Astrocyte of the spinal cord (primary cell): ENCODE measurements at places on chromosomes 7 and 10.

DNA sequence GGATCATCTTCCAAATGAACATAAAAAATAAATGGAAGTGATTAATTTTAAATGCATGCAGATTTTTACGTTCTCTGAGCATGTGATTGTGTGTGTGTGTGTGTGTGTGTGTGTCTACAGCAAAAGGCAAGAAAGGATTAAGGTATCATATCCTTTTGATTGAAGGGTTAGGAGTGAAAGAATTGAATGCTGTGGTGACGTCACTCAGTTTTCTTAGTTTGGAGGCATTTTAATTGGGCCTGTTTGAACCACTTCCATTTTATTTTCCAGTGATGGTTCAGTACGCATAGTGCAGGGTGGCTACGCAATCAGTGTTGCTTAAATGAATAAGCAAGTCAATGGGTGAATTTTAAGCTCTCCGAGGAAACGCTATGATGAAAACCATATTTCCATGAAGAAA, 31.3 kb downstream of the TACC2 start:
- DNase-seq, result no peak

- peak; percentile 34 for DNase-seq
These were observed 202.9 kb downstream of the TRIL start for GRCh38 chr7:28755255-28755654.

DNA sequence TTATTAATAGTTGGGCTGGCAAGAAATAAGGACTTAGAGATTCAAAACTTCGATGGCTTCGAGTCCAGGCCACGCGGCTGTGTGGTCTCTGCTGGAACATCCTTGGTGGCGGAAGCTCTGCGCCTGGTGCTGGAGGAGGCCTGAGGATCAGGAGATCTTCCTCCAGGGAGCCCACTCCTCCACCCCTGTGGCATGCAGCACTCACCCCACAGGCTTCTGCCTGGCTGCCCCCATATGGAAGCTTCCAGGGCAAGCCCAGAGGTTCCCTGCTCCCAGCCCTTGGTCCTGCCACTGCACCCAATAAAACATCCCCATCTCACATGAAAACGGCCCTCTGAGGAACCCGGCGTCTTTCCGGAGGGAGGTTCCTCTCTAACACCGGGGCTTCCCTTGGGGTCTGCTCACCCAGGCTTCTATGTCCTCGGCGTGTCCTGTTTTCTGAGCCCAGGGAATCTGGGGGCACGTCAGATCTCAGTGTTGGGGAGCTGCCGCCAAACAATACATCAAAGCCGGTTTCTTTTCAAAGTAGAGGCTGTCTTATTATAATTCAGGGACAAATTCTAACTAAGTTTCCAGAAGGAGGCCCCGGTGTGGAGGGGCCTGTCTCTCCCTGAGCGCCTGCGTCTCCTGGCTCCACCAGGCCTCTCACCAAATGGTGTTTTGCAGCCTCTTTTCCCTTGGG, 32.4 kb downstream of the CALML3 start:
- DNase-seq, result no peak

GRCh38 chr10:98154076-98154475, 19.6 kb downstream of the R3HCC1L start:
- DNase-seq, result no peak

- no peak for DNase-seq
These were observed 39.7 kb downstream of the ZNF33A start for GRCh38 chr10:38050212-38050611.

DNA sequence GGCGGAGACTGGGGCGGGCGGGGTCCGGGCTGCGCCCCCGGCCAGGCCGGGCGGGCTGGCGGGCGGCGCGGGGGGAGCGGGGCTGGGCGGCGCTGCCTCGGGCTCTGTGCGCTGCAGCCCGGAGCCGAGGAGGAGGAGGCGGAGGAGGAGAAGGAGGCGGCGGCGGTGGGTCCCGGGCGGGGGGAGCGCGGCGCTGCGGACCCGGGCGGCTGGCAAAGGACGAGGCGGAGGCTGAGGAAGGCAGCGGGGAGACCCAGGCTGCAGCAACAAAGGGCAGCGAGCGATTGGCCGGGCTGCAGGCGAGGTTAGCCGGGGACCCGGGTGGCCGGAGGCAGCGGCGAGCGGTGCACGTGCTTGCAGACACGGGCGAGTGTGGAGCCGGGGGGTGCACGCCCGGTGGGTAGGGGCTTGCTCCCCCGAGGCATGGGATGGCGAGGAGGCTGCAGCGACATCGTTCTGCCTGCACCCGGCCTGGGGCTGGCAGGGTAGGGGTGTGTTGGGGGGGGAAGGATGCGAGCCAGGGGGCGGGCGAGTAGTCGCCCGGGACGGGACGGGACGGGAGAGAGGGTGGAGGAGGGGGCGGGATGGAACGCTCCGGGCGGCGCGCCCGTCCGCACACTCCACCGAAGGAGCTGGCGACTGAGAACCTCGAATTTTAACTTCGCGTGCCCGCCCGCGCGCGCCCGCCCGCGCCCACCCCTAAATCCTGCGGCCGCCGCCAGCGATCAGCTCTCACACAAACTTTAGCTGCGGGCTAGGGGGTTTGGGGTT, 844 bp upstream of the KAT6B start:
- no peak for DNase-seq

DNA sequence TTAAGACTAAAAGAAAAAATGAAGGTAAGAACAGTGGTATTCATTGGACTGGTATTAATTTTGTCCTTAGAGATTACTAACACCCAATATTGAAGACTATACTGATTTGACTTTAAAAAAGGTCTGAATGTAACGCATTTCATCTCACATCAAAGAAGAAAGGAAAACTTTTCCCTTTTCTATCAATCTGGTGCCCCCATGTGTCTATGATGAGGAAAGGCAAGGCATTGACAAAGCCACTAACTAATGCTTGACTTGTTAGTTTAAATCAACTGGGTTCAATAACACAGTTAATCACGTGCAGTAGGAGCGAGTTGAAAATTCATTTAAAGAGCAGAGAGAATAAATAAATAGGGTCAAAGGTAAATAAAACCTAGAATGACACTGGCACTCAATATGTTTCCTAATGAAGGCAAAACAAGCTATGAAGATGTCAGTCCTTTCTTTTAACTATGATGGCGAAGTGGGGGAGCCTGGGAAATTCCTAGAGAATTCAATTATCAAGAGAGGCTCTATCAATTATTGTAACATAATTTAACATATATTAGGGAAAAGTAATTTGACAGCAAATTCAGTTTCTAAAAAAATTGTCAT, 180.9 kb downstream of the ANK3 start:
- peak; percentile 60 for DNase-seq

DNA sequence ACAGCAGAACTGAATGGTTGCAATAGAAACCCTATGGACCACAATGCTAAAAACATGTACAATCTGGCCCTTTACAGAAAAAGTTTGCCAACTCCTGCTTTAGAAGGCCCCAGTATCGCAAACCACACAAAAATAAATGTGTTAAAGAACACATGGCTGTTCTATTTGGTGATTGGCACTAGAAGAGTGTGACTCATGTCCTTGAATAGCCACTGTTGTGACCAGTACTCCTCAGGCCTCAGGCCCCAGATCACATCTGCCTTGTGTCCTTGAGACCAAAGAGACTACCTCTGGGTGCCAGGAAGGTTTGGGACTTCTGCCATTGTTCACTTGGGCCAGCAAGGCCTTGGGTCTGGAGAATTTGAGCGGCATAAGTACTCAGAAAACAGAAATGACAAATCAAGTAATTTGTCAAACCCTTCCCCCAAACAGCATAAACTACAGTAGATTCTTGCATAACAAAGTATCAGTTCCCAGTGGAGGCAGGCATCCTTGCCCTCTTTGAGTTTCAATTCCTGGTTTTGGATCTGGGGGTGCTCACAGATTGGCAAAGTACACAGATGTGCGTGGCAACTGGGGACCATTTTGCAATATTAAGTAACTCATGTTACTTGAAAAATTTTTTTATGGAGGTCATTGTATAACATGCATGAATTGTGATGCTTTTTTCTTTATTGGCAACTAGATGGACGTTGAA, 50.2 kb downstream of the MTURN start:
- no peak for DNase-seq

GRCh38 chr10:22573820-22574569, 140.4 kb downstream of the PIP4K2A start:
- peak; percentile 23 for DNase-seq

DNA sequence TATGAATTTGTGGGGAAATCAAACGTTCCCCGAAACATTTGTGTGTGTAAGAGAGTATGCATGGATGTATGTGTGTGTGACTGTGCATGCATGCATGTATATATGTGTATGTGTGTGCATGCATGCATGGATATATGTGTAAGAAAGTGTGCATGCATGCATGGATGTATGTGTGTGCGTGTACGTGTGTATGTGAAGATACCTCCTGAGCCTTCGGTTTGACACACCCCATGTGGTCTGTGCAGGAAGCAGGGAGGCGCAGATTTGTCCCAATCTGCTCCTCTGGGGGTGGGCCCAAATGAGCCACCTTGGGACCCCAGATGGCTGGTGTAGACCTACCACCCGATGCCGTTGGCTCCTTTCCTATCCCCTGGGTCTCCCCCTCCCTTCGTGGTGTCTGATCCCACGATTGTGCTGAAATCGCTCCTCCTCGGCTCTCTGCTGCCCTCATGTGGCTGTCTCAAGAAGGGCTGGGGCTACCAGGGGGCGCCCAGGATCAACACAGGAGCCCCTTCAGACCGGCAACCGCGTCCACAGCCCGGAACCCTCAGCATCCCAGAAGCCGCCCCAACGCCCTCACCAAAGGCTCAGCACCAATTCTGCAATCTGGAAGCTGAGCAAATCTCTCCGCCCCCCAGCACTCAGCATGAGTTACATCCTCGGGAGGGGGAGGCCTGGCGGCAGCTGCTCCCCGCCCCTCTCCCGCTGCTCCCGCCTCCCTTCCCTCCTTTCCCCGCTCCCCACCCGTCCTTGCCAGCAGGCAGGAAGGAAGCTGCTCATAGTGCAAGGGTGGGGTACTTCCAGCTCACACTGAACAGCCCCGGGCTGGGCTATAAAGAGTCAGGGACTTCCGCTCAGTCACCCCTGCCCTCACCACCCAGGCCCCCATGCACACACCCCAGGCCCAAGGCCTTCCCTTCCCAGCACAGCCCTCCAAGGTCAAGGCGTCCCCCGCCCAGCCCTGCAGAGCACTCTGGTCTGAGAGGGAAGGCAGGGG, 2.3 kb upstream of the NOS3 start:
- DNase-seq, result no peak

DNA sequence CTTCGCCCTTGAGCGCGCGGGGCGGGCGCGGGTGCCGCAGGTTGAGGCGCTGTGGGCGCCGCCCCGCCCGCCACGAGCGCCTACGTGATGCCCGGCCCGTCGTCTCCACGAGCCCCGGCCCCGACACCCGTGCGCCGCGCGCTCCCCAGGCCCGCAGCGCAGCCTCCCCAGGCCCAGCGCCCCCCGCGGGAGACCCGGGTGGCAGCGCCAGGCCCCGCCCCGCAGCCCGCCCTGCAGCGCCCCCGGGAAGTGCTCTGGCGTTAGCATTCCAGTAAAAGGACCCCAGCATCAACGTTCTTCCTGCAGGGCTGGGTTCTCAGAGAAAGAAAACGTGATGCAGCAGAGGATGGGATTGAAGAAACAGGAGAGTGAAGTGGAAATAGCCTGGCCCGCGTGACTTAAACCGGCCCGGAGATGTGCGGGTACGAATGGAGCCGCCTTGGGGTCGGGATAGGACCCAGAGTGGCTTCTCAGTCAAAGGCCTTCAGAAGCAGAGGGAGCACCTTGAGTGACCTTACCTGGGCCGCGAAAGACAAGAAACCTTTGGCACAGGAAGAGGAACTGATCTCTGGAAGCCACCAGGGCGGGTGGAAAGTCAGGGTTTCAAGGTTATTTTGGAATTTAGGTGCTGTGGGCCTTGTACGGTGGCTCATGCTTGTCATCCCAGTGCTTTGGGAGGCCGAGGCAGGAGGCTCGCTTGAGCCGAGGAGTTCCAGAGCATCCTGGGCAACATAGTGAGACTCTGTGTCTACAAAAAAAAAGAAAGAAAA, 1.8 kb downstream of the PFKP start:
- no peak for DNase-seq

GRCh38 chr7:23000597-23001360, 13.2 kb downstream of the HYCC1 start:
- no peak for DNase-seq

GRCh38 chr7:21029006-21029405, 242.3 kb upstream of the SP8 start:
- no peak for DNase-seq

DNA sequence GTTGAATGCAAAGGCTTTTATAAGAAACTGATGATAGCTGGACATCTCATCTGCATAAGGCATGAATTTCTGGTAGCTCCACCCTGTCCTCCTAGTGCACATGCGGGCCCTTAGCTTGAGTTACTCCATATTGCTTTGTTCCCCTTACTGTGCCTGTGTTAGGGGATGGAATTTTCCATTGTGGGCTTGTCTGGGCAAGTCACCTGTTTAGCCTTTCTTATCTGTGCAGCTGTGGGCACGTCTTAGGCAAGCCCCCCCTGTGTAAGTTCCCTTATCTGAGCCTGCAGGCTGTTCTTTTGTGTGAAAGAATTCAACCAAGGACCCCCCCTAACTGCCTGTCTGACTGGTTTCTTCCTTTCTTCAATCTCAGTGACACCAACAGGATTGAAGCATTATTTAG, 14.5 kb upstream of the CROT start:
- DNase-seq, result no peak

GRCh38 chr7:140738280-140738679, 41.8 kb downstream of the NDUFB2 start:
- no peak for DNase-seq

DNA sequence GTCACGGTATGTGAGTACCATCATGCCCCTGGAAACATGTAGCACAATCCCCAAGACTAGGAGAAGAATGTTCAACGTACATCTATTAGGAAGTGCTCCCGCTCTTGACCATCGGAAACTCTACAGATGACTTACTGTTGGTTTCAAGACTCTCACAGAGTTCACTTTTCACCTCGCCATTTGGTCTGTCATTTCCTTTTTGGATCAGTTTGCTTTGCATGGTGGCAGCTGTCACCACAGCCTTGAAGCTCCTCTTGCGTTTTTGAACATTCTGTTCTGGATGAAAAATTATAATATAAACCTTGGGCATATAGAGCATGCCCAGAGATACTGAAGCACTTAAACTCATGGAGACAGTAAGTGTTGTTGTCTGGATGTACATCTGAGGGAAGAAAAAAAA, 806.8 kb downstream of the GRM8 start:
- no peak for DNase-seq

DNA sequence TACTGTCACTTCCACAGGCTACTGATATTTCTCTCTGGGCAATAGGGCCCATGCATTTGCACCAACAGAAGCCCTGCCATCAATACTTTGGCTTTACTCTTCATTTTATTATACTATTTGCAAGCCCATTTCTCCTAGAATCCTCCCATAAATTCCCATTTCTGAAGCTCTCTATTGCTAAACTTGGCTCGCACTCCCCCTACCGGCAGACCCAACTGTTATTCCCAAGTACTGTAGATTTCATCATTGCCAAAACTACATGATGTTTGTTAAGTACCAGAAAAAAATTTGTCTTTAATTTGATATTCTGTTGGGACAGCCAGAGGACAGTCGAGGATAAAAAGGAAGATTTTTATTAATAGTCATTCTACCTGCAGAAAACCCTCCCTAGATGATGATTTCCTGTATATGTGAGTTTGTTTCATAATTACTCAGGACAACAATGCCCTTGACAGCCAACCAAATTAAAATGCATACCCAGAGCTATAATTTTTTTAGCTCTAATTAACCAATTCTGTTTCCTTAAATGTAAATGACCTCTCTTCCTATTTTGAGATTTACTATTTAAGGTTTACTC, 298.6 kb downstream of the REEP3 start:
- peak; percentile 70 for DNase-seq
